Mesendoderm (in vitro differentiated cells): ENCODE measurements at places on chromosomes 5 and 9.

DNA sequence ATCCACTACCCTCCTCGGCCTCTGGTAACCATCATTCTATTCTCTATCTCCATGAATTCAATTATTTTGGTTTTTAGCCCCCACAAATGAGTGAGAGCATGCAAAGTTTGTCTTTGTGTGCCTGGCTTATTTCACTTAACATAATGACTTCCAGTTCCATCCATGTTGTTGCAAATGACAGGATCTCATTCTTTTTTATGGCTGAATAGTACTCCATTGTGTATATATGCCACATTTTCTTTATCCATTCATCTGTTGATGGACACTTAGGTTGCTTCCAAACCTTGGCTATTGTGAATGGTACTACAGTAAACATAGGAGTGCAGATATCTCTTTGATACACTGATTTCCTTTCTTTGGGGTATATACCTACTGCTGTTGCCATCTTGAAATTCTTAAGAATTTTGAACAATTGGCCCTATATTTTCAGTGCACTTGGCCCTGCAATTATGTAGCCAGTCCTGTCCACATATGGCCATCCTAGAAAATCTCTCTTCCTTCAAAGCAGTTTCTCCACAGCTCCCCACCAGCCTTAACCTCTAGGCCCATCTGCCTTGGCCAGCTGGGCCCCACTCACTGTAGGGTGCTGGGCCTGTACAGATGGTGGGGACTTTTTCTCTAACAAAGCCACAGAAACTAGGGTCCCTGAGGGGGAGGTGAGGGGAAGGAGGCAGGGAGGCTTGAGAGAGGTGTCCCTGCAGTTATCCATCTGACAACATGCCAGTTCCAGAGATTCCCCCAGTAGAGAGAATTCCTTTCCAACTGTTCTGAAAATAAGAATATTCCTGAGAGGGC, 81.9 kb upstream of the LHFPL2 start:
- DNase-seq, result no peak

DNA sequence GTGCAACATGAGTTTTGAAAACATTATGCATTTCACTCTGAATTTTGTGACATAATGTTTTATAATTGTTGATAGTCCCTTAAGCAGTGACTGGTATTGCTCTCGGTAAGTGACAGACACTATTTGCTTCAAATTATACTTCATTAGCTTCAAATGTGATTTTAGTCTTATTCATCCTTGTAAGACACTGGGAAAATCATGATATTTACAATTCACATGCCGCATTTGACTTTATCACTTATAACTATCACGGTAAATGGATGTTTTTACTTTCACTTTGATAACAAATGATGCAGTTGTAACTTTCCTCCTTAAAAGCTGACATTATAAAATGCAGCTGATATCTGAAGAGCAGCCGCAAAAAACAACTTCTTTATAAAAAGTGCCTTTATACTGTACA, 44.1 kb upstream of the ITGA2 start:
- no peak for DNase-seq

DNA sequence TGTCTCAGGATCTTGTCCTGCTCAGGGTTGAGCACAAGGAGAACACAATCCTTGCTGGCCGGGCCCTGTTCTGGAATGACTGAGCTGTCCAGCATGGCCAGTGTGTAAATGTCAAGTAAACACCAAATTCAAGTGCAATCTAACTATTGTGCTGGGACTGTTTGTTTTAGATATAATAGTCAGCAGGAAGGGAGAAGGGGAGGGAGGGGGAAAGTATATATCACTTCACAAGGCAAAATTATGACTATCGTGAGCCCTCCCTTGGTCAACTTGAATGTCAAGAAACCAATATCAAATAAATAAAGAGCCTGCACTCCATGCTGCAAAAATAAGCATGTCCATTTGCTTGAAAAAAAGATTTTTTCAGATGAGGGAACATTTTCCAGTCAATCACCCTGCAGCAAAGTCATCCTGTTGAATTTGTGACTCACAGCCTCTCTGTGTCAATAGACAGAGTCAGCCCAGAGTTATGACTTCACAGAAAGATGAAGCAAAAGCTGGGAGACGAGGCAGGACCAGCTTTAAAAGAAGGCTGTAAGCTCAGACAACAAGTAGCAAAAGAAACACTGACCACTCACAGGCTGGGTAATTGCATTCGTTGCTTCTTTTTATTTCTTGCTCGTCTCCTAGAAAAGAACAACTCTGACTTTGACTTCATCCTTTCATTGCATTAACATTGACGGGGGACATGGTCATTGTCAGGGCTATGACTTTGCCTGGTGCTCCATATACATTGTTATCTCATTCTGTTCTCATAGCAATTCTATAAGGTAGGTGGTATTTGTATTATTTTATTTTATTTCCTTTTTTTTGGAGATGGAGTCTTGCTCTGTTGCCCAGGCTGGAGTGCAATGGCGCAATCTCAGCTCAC, 15.3 kb upstream of the KLF4 start:
- DNase-seq, result no peak

- DNase-seq, result no peak
These were observed 36.3 kb downstream of the FAM163B start for GRCh38 chr9:133572821-133573361.

DNA sequence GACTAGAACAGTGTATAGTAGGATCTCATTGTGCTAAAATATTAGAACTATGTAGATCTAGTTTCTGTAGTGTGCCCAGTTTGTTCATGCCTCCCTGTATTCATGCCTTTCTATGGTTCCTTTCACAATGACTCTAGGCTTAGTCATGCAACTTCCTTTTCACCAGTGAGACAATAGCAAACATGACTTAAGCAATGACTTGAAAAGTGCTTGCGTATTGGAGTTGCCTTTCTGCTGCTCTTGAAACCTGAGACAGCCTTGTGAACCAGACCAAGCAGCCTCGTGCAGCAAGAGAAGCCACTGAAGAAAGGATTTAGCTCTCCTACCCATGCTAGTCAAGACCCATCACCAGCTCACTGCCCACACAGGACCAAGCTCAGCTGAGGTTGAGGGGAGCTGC, 294.5 kb upstream of the TAS2R1 start:
- peak; percentile 74 for DNase-seq

GRCh38 chr9:27429436-27429835, 94.7 kb upstream of the IFNK start:
- DNase-seq, result no peak

- DNase-seq, result peak; percentile 58
These were observed 2.8 kb upstream of the PLK2 start for GRCh38 chr5:58462623-58463230.

DNA sequence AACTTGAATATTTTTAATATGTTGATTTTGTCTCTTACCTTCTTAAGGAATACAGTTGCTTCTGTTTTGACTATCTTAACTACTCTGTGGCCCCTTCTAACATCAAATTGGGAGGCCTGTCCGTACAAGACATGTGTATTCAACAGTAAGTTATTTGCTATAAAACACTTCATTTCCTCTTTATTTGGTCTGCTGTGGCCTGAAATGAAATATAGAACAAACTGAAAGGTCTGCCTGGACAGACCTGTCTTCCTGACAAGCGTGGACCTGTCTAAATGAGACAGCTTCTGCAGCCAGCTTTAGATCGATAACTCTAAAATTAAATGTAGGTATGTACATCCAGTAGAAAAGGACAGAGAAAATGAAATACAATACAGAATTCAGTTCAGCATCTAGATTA, 2.2 kb upstream of the LPAR1 start:
- no peak for DNase-seq

GRCh38 chr5:131266370-131267060, 2.7 kb downstream of the CDC42SE2 start:
- DNase-seq, result no peak

GRCh38 chr5:84218546-84218945, 166.1 kb downstream of the EDIL3 start:
- peak; percentile 13 for DNase-seq

GRCh38 chr5:135995976-135996375, 32.8 kb upstream of the TGFBI start:
- DNase-seq, result no peak

DNA sequence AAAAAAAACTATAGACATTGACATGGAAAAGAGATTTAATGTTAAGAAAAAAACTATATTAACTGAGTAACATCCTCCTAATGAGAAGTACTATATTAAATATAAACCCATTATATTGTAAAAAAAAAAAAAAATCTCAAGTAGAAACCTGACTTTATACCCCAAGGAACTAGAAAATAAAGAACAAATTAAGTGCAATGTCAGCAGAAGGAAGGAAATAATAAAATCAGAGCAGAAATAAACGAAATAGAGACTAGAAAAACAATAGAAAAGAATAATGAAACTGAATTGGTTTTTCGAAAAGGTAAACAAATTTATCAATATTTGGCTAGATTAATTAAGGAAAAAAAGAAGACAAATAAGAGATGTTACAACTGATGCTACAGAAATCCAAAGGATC, 329.1 kb upstream of the ZNF608 start:
- no peak for DNase-seq

GRCh38 chr9:137286975-137287383, 9.5 kb downstream of the TOR4A start:
- DNase-seq, result peak; percentile 83

DNA sequence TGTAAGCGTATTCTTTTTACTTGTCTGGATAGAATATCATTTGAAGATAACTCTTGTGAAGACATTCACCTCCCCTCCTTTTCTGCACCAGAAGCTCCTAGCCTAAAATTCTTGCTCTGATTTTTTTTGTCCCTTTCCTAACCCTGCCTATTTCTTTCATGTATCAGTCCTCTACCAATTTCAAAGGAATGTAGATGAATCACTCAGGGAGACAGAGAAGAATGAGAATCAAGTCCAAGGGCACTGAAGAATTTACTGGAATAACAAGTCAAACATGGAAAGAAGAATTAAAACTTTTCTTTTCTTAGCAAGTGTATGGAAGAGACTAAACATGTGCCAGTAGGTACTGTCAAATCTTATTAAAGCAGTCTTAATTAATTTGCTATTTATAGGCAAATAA, 618.7 kb downstream of the DNAH5 start:
- peak; percentile 27 for DNase-seq

GRCh38 chr9:76359365-76359764, 34.9 kb downstream of the RFK start:
- DNase-seq, result no peak

DNA sequence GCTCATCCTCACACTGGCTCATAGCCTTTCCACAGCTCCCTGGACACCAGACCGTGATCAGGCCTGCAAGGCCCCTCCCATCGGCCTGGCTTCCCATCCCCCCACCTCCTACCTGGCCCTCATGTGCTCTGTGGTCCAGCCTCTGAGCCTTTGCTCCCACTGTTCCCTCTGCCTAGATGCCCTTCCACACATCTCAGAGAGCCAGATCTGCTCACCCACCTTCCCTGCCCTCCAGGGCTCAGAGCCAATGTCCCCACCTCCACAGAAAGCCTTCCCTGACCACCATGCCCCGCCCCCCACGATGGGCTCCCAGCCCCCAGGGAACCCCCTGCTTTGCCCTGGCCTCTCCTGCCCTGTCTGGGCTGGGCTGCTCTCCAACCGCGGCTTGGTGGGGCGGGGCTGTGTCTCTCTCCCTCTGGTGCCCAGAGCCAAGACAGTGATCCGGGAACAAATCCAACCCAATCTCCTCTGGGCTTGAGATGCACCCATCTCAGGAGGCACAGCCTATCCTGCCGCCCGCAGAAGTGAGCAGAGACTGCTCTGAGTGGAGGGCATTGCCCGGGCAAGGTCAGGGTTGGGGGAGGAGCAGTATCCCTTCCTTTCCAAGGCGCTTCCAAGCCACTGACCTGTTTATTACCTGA, 1.6 kb downstream of the NINJ1 start:
- no peak for DNase-seq

DNA sequence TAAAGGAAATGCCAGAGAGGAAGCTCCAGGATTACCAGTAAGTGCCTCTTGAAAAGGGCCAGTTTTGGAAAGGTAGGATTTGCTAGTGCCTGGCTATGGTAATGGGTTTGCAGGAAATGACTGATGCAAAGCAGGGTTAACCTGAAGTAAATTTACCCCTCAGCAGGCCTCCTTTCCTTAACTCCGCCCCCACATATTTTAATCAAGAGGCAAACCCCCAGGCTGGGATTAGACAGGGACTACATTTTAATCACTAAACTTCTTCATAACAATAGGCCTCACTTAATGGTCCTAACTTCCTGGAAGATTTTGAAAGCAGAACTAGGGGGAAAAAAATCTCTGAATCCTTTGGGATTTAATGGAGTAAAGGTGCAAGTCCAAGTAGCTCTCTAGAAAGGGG, 10.2 kb upstream of the SLC1A3 start:
- peak; percentile 67 for DNase-seq

DNA sequence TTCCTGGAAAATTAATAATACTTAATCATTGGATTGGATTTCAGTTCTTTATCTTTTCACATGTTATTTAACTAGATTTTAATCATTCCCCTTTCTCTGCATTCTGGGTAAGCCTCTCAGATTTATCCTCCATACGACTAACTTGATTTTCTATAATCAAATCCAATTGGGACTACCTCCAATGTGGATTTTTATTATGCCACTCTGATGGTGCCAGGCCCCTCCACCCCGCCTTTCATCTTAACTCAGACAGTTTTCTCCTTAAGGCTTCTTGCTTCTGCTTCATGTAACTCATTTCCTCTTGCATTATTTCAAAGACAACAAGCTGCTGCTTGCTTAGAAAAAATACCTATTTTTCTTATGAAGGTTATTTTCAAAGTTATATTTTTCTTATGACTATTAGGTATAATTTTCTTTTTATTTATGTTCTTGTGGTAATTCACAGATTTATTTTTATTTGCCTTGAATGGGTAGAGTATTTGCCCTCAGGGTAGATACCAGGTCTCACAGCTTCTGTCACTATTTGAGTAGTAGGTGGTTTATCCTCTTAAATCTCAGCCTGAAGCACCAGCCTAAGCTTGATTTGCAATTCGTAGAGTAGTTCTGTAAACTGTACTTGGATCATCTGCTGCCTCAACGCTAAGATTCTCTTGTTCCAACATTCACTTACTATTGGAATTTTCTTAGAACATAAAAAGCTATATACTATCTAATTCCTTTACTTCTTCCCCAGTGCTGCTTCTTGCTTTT, 659.0 kb upstream of the ARRDC3 start:
- peak; percentile 55 for DNase-seq
